ENCODE measurements at places on chromosomes 4 and X.

DNA sequence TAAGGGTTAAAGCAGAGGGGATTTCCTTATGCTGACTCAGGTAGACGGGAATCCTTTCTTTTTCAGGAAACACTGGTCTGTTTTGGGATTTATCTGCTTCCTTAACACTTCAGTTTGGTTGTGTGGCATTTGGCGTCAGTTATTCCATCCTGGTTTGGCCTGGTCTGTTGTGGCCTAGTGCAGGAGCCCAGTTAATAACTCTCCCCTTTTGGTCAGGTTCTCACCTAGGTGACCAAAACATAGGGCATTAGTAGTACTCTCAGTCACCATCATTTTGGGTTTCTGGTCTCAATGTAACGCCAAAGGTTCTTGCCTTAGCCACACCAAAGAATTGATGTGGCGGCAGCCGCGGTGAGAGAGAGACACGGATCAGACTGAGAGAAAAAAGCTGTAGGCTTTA lies 39.7 kb upstream of the IL9R start:
- DNase-seq, result no peak

- DNase-seq, result no peak
Measured at GRCh38 chr4:45160951-45161350, 434.6 kb upstream of the GNPDA2 start.

- no peak for DNase-seq
Measured at GRCh38 chr4:67874986-67875385, 8.8 kb downstream of the TMPRSS11D start.

DNA sequence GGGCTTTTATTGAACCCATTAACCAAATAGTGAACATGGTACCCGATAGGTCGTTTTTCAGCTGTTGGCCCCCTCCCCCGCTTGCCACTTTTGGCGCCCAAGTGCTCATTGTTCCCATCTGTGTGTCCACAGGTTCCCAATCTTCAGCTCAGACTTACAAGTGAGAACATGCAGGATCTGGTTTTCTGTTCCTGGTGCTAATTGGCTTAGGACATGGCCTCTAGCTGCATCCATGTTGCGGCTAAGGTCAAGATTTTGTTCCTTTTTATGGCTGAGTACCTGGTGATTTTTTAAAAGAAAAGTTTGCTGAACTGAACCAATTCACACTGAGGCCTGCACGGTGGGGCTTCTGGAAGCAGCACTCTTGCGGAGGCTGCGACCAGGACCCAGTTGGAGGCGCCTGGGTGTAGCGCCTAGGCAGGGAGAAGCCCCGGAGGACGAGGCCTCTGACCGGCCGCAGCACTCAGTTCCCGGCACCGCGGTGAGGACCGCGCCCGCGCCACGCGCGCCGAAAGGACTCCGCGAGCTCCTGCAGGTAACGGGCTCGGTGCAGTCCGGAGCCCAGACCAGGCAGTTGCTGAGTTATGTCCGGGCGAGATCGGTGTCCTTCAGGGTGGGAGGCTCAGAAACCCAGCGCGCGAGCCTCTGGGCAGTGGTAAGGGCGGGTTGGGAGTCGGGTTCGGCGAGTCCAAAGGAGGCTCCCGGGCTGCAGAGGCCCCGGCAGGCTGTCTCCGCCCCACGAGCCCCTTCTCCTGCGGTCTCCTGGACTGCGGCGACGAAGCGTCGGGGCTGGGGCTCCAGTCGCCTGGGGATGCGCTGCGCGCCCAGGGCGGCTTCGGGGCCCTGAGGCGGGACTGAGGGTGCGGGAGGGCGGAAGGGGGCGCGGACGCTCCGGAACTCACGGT lies 15.8 kb upstream of the SLC25A4 start:
- peak; percentile 83 for DNase-seq

GRCh38 chr4:25712611-25713010 lies 57.0 kb downstream of the SLC34A2 start:
- no peak for DNase-seq

DNA sequence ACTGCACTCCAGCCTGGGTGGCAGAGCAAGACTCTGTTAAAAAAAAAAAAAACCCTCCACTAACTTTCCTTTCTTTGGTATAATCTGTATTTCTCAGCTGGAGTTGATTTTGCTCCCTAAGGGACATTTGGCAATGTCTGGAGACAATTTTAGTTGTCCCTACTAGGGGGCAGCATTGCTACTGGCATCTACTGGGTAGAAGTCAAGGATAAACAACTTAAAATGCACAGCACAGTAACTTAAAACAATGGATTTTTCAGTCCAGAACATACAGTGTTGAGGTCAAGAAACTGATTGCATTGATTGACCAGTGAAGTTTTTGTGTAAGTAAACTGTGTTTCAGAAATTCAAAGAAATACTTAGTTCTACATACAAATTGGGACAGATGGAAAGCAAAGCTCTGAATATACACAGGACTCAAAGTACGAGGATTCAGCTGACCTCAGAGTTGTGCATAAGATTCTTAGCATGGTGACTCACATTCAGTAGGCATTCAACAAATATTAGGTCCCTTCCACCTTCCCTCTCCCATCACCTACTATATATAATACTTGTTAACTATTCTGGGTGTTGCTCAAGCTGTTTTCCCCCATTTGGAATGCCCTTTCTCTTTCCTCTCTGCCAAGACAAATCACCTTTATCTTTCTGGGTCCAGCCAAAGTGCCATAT lies 8.8 kb downstream of the DDX53 start:
- DNase-seq, result no peak

DNA sequence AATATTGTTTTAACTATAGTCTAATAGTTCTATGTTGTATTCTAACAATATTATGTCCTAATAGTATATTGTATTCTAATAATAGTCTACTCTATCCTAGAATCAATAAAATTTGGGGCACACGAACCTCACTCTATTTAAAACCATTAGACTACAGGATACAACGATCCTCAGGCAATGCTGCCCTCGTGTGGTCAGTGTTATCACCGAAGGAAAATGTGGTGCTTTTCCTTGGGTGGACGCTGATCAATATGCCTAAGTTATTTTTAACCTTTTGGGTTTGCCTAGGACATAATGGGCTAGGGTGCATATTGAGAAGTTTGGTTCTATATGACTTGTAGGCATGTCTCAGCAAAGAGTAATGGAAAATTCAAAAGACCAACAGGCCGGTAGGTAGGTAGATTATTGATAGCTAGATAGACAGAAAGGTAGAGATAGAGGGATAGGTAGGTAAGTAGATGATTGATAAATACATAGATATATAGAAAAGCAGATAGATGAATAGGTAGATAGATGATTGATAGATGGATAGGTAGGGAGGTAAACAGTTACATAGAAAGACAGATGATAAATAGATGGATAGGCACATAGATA lies 75.1 kb downstream of the PRKX start:
- DNase-seq, result peak; percentile 23

GRCh38 chr4:52687696-52688095 lies 28.6 kb upstream of the USP46 start:
- no peak for DNase-seq

GRCh38 chr4:148834804-148835631 lies 392.8 kb upstream of the NR3C2 start:
- no peak for DNase-seq

GRCh38 chrX:97806946-97807345 lies 923.2 kb downstream of the RPA4 start:
- DNase-seq, result no peak
